ENCODE measurements at places on chromosomes 4 and X.

GRCh38 chr4:33722254-33722653, 2522.1 kb downstream of the ARAP2 start:
- DNase-seq: no peak

DNA sequence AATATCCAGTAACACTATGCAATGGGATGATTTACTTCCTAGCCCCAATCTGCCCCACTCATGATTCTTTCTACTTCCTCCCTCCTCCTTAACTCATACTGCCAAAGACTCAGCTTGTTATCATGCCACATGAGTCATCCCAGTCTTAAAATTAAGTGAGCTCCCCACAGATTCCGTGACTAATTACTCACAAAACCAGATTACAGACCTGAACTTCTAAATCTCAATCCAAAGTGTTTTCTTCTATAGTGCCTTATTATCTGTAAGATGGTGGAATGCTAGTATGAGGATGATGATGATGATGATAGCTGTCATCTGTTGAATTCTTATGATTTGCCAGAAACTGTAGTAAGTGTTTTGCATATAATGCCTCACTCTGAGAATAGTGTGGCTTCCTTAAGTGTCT, 27.7 kb upstream of the GPC3 start:
- no peak for DNase-seq

DNA sequence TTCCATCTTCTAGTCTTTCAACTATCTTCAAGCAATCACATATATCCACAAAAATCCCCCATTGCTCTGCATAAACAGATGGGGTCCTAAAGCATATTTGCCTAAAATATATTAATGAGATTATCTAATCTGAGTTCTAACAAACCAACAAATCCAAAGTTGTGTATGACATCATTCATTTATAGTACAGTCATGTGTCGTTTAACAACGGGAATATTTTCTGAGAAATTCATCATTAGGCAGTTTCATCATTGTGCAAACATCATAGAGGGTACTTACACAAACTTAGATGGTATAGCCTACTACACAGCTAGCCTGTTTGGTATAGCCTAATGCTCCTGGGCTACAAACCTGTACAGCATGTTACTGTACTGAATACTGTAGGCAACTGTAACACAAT, 38.0 kb upstream of the SRD5A3 start:
- no peak for DNase-seq

GRCh38 chr4:54513204-54513603, 144.6 kb upstream of the KIT start:
- no peak for DNase-seq

DNA sequence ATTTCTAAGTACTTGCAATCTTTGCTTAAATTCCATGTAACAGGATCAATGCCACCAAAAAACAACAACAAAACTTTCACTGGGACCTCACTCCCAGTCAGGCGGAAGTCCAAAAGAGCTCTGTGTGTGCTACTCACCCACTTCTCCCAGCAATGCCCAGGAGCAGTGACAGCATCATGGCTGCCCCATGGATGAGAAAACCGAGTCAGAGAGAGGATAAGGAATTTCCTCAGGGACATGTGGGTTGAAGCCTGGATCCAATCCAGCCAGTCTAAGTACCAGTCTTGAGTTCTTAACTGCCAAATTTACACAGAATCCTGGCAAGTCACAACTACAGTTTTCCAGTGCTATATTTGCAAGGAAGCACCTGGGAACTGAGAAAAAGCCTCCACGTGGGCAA, 64.5 kb downstream of the STX18 start:
- no peak for DNase-seq

DNA sequence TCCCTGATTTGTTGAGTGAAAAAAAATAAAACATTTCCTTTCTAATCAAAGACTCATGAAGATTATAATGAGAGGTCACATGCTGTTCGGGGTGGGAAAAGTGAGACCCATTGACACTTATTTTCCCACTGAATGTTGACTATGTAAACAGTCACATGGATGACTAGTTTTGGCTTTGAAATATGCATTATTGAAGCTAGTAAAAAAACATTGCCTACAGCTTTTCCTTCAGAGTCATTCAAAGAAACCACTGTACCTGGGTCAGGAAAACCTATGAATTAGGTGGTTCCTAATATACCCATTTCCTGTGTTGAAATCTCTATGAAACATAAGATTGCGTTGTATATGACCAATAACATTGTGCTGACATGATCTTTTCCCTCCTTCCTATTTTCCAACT, 251.2 kb downstream of the CFAP299 start:
- no peak for DNase-seq

DNA sequence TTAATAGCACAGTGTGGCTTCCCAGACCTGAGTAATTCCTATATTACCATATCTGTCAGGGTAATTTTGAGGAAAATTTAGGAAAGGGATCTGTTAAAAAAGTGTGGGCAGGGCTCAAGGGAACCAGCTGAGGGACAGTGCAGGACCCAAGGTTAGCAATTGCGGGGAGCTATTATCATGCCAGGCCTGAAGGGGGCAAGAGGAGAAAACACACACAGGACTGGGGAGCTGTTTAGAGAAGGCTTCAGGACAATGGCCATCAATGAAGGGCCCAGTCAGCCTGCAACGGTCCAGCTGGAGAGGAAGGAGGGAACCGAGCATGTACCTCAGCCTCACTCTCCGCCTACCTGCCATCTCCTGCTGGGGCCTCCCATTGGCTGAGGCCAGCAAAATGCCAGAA, 19.0 kb upstream of the NHS start:
- DNase-seq: no peak

- no peak for DNase-seq
Observed at GRCh38 chrX:29090811-29091210, 503.6 kb downstream of the IL1RAPL1 start.

DNA sequence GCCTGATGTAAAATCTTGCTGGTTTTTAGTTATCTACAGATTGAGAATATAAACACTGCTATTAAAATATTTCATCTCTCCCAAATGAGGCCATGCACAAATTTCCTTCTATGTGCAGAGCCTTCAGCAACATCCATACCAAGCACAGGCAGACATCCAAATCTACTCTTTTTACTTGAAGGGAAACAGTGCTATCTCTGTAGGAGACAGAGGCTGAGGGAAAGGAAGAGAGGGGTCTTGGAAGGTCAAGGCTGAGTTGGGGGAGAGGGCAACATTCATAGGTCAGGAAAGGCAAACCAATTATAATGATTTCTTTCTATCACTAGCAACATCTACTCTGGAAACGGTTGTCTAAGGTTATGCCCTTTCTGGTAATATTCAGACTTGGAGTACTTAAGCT, 240.2 kb downstream of the CBR4 start:
- DNase-seq: no peak

Data from esophagus squamous epithelium (tissue), 5 donors.